Prostate gland (tissue), 2 donors: ENCODE measurements at places on chromosomes 2 and 18. TPM values are rescaled to one million over a fixed set of nuclear protein-coding genes. Genes with fewer than 3 reads are reported as not detected.
A peak's percentile ranks its signal among the peaks of the same experiment; 100 is the strongest.

The ASB18 gene
- not detected for total RNA-seq

DNA sequence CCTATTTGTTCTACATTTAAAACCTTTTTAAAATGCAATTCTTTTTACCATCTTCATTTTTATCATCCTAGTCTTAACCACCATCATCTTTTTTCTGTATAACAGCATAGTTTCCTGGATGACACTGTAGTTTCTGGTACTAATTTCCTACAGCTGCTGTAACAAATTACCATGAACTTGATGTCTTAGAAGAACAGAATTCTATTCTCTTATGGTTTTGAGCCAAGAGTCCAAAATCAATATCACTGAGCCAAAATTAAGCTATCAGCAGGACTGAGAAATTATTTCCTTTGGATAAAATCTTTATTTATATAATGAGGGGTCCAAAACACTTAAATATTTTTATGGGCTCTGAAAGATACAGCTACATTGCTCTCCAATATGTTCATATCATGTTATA is 539.3 kb downstream of the METTL4 start:
- DNase-seq, result no peak

- DNase-seq, result peak; percentile 81
These were observed 12.7 kb downstream of the RMC1 start for GRCh38 chr18:23515911-23516546.

GRCh38 chr2:147094077-147094476 is 750.8 kb upstream of the ACVR2A start:
- no peak for DNase-seq

DNA sequence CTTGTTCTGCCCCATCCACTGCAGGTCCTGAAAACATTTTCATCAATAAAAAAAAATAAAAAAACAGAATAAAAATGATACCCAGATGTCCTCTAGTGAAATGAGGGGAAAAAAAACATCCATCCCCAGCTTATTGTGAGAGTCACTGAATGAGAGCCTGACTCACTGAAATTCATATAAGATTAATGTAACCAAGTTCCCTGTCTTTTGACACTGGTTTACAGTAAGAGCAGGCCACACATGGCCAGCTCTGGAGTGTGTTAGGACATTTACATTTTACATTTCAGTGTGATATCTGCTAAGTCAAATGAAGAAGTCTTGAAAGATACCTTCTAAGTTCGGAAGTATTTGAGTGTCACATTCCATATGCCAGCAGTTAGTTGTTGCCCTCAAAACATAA is 21.1 kb upstream of the IL18R1 start:
- no peak for DNase-seq

GRCh38 chr2:205764270-205764746 is 82.0 kb downstream of the NRP2 start:
- DNase-seq, result no peak

The PJVK gene
- 4.7 TPM for total RNA-seq

GRCh38 chr2:201781557-201782051 is 871 bp upstream of the ALS2 start:
- DNase-seq, result peak; percentile 20

GRCh38 chr2:105821428-105822125 is 76.9 kb downstream of the NCK2 start:
- no peak for DNase-seq

- no peak for DNase-seq
These were observed at the start of gene IL1B for GRCh38 chr2:112836695-112837117. TSS of gene IL1B (minus strand) at chr2:112836779. CDS start at chr2:112836229, 550 bp downstream.

GRCh38 chr2:234364661-234365060 is 132.2 kb downstream of the ARL4C start:
- no peak for DNase-seq

GRCh38 chr2:3665886-3666612 is 8.0 kb downstream of the ALLC start:
- no peak for DNase-seq

The ACMSD gene
- total RNA-seq, result not detected

GRCh38 chr2:234789556-234790325 is 162.1 kb upstream of the SH3BP4 start:
- no peak for DNase-seq

The IL18R1 gene
- 1.5 TPM for total RNA-seq

DNA sequence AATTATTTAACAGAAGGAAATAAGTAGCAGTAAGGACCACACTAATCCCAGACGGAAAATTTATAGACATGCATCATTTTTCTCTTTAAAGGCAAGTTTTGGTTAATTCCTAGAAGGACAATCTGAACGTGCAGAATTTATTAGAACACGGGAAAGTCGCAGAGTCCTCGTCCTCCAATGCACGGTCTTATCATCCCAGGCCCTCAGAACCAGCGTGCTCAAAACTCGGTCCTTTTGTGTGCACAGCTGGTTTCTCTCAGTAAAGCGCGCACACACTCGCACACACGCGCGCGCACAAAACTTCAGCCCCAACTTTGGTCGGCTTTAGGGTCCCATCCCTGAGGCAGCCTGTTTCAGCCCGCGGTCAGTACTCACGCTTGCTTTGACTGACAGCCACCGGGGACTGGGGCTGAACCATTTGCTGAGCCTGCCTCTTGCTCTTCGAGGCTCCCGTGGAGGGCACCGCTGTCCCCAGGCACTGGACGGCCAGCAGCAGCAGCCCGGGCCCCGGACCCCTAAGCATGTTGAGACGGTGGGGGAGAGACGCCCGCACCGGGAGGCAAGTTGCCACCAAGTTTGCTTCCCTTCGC is 493 bp downstream of the FN1 start:
- no peak for DNase-seq

DNA sequence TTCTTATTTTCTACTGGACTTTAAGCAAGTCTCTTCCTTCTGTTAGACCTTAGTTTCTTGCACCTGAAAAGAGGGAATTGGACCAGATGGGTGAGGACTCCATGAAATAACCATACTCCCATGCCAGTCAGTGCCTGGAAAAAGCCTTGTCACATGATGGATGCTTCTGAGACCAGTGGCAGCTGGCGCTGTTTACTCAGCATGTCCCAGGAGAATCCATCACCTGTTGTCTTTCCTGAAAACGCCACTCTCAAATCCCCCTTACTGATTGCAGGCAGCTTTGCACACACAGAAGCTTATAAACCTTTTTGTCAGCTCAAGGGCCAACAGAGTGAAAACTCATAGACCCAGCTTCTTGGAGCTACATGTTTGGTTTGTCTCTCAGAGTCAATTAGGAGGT is 117.6 kb downstream of the POLE4 start:
- no peak for DNase-seq

GRCh38 chr2:231667496-231667895 is 40.8 kb upstream of the PTMA start:
- DNase-seq, result no peak

The FAM237A gene
- total RNA-seq, result not detected

The STARD6 gene
- not detected for total RNA-seq

DNA sequence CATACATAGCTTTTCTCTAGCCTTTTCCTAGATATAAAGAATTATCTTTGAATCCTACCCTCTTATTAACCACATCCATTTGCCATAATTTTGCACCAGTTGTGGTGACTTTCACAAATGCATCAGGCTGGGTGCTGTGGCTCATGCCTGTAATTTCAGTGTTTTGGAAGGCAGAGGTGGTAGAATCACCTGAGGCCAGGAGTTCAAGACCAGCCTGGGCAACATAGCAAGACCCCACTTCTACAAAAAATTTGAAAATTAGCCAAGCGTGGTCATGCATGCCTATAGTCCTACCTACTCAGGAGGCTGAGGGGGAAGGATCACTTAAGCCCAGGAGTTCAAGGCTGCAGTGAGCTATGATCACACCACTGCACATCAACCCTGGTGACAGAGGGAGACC is 672.4 kb upstream of the CHAC2 start:
- no peak for DNase-seq

The MRPL44 gene
- 33.1 TPM for total RNA-seq
